ENCODE measurements at places on chromosomes 6 and 20.

- peak; percentile 37 for DNase-seq
Measured at GRCh38 chr6:148203970-148204369, 138.7 kb upstream of the SASH1 start.

- no peak for DNase-seq
Measured at GRCh38 chr6:20669571-20670314, 135.5 kb downstream of the CDKAL1 start.

GRCh38 chr20:16201191-16201590, 372.1 kb downstream of the KIF16B start:
- no peak for DNase-seq

GRCh38 chr20:38278763-38279162, 18.2 kb upstream of the KIAA1755 start:
- no peak for DNase-seq

- peak; percentile 14 for DNase-seq
Measured at GRCh38 chr6:20564777-20565176, 30.5 kb downstream of the CDKAL1 start.

DNA sequence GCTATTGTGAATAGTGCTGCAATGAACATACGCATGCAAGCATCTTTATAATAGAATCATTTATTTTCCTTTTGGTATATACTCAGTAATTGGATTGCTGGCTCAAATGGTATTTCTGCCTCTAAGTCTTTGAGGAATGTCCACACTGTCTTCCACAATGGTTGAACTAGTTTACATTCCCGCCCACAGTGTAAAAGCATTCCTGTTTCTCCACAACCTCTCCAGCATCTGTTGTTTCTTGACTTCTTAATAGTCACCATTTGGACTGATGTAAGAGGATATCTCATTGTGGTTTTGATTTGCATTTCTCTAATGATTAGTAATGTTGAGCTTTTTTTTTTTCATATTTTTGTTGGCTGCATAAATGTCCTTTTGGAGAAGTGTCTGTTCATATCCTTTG, 208.7 kb downstream of the PHF3 start:
- no peak for DNase-seq

DNA sequence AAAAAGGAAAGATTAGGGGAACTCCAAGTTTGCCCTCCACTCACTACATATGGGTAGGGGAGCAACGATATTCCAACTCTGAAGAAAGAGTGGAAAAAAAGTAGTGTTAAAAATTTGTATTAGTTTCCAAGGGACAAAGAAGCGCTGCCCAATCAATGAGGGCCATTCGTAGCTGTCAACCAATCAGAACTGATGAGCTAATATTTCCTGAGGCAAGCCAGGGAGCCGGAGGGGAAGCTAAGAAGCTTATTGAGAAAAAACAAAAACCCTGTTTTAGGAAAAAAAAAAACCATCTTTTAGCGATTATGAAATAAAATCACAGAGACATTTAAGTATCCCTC, 59.5 kb downstream of the TRIM38 start:
- peak; percentile 60 for DNase-seq

DNA sequence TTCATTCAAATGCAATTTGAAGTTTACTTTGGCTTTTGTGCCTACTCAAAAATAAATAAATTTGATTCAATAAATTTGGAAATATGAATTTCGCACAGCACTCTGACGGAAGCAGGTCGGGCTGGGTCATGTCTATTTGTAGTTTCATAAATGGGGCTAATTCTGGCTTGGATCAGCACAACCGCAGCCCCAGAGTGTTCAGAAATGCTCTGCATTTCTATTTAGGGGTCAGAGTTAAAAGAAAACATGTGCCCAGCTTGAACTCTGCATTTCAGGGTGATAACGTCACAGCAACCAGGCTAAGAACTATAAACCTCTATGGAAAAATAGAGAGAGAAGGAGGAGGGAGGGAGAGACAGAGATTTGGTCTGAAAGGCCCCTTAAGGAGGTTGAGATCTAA, 480.9 kb upstream of the NOX3 start:
- no peak for DNase-seq

DNA sequence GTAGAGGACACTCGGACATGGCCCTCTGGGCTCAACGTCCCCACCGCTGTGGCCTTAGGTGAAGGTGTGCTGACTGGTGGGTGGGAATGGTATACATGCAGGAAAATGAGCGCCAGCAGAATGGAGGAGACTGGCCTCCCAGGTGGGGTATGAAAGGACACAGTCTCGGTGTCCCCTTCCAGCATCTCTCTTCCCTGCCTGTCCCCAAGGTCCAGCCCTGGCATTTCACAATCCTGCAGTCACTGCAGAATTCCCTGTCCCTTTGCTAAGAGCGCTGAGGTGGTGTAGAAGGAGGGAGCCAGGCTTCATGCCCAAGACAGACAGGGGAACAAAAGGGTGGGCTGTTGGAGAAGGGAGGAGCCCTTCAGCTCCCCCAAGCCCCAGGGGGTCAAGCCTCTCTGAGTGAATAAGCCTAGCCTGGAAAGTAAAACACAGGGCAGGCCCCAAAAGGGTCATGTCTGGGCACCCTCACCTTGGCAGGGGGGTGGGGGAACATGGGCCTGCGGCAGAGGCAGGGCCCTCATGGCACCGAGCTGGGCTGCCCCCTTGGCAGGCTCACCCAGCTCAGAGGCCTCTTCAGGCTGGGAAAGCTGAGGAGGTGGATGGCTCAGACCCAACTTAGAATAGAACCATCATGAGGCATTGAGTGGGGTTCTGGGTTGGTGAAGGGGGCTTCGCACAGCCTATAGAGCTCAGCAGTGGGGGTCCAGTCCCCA, 23.9 kb downstream of the TFEB start:
- DNase-seq = no peak

DNA sequence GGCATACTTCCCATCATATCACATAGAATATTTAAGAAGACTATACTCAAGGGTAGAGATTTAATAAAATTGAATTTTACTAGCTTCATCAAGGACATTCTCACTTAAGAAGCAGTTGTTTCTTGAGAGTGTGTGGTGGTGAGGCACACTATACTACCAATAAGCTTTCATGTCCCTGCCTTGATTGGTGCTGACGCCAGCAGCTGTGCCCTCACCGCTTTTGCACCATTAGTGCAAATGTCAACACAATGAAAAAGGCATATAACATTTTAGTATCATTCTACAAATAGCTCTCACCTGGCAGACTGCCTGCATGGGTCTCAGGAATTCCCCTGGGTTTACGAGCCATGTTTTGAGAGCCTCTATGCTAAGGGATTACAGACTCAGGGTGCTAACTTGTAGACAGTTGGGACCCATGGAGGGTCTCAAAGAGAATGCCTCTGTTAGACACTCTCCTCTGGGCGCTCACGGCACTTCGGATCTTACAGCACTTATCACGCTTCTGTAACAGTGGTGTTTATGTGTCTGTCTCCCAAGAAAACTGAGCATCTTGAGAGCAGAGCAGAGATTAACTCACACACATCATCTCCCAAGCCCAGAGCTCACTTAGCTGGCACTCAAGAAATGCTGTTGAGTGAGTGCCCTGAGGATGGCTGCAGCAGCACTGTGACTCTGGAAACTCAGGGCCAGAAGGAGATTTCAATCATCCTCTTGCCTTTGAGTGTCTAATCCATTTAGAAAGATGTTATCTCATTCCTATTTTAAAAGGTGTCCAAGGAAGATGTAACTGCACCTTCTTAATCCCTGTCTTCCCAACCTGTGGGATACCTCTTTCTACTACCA, 143.3 kb upstream of the GPR6 start:
- DNase-seq = no peak

DNA sequence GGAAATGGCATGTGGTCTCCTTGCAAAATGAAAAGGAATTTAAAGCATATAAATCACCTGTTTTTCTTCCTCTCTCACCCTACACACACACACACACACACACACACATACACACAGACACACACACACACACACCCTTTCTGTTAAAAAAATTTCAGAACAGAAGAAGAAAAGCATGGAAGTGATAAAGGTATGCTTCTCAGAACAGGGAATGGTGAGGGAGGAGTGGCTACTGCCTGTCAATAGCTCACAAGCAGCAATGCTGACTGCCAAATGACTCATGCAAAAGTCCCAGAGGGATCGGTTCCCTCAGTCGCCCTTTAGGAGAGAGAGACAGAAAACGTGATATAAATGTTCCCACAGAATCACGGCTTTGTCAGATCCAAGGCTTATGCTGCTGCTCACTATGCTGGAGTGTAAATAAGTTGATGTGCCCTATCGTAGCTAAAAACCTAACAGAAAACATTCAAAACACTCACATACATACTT, 102.6 kb downstream of the IBTK start:
- DNase-seq = no peak

- DNase-seq = no peak
Measured at GRCh38 chr6:134932535-134933470, 17.1 kb downstream of the ALDH8A1 start.

DNA sequence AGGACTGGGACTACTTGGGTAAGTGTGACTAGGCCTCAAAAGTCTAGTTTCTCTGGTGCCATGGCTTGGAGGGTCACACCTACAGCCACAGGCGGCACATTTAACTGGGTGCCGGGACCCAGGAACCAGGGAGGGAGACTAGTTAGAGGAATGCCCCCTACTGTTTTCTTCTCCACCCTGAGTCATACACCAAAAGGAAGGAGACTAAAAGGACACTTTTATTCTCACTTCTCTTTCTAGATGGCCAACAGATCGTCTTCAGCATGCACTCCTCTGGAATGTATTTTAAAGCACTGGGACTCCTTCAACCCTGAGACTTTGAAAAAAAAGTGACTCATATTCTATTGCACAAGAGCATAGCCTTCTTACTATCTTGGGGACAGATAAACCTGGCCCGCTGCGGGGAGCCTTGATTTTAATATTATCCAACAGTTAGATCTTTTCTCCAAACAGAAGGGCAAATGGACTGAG, 33.4 kb downstream of the PLN start:
- DNase-seq = no peak

- no peak for DNase-seq
Measured at GRCh38 chr6:25576919-25577318, 75.1 kb upstream of the SCGN start.

GRCh38 chr6:163128324-163128723, 286.2 kb upstream of the QKI start:
- no peak for DNase-seq

GRCh38 chr6:157110607-157111006, 212.7 kb downstream of the TMEM242 start:
- no peak for DNase-seq

DNA sequence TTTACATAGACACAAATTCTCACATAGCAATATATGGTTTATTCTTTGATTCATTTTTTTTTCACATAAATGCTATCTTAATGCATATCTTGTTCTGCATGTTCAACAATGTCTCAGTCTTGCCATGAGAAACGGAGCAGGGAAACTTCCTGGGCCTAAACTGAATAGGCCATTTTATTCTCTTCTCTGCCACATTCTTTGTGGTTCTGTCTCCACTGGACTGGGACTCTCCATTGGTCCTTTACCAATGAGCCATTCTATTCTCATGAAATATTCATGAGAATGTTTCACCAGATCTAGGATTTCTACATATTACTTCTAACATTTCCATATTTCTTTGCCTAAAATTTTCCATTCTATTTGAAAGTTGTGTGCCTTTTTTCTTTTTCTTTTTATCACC, 42.8 kb downstream of the LAMA2 start:
- DNase-seq = no peak

DNA sequence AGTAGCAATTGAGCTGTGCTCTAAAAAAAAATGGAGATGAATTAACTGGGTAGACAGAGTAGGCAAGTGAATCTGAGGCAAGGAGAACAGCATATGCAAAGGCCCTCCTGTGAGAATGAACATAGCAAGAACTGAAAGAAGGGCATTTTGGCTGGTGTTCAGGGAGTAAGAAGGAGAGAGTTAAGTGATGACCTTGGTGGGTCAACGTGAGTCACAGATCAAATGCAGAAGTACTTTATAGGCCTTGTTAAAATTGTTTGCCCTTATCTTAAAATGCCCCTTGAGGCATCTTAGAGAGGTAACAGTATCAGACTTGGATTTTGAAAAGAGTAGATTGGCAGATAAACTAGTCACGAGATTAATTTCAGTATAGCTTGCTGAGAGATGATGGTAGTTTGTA, 24.5 kb downstream of the NDUFAF5 start:
- no peak for DNase-seq

DNA sequence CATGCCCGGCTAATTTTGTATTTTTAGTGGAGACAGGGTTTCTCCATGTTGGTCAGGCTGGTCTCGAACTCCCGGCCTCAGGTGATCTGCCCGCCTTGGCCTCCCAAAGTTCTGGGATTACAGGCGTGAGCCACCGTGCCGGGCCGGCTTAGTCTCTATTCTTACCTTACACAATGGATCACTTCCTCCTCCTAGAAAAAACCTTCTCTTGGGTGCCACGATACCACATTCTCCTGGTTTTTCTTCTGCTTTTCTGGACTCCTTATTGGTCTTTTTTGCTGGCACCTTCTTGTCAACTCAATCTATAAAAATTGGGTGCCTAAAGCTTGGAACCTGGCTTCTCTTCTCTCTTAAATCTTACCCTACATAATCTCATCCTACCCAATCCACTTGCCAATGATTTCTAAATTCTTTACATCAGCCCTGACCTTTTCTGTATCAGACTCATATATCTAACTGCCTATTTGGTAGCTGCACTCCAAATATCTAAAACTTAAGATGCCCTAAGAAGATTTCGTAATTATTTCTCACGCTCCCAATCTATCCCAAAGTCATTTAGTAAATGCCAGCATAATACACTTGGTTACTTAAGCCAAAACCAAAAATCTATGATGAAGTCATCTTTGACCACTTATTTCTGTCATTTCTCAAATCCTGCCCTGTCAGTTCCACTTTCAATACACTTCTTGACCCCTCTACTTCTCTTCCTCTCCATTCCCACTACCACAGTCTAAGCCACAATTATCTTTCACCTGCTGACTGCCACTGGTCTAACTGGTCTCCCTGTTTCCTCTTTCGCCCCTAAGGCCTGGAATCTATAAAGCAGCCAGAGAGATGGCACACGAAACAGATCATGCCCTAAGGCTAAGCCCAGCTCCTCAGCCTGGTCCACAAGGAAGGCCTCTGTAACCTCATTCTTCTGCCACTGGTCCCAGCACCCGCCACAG, 43.2 kb downstream of the ELMO2 start:
- no peak for DNase-seq

- DNase-seq = no peak
Measured at GRCh38 chr6:53879608-53880007, 84.8 kb downstream of the LRRC1 start.

GRCh38 chr6:51049288-51049982, 230.8 kb downstream of the TFAP2B start:
- no peak for DNase-seq

- no peak for DNase-seq
Measured at GRCh38 chr20:54456423-54456822, 19.0 kb upstream of the DOK5 start.

DNA sequence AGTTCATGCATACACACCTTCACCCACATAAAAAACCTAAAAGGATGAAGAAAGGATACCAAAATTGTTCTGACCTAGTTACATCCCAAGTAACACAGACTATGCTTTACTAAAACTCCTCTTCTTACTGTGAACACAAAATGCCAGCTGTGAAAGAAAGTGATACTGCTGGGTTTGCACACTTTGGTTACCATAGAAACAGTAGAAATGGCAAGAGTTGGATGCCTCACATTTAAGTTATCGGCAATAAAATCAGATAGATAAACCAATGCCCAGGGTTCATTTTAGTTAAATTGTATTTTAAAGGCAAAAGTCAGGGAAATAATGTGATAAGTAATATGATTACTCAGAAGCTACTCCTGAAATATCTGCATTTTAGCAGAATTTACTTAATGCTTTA, 161.9 kb downstream of the CDK19 start:
- no peak for DNase-seq

All from GDM1 (cell line).